ENCODE measurements at places on chromosomes 4 and X.

DNA sequence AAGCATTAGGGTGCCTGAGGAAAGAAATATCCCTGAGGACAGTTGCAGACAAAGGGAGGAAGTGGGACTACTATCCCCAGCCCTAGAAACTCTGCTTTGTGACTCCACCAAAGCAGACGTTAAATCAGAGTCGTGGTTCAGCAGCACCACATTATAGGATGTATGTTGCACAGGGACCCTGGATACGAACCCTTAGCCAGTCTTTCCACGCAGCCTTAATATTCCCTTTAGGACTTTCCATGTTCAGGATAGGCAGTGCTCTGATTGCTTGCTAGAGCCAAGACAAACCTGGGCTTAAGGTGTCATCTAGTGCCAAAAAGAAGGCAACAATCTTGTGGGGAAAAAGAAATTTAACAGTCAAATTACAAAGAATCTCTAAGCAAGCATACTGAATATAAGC lies 62.6 kb downstream of the MAD2L1 start:
- no peak for DNase-seq

- peak; percentile 30 for DNase-seq
Observed at GRCh38 chr4:76430519-76431388, 4.3 kb upstream of the SHROOM3 start.

- DNase-seq = no peak
Observed at GRCh38 chr4:11471618-11472017, 42.9 kb upstream of the HS3ST1 start.

DNA sequence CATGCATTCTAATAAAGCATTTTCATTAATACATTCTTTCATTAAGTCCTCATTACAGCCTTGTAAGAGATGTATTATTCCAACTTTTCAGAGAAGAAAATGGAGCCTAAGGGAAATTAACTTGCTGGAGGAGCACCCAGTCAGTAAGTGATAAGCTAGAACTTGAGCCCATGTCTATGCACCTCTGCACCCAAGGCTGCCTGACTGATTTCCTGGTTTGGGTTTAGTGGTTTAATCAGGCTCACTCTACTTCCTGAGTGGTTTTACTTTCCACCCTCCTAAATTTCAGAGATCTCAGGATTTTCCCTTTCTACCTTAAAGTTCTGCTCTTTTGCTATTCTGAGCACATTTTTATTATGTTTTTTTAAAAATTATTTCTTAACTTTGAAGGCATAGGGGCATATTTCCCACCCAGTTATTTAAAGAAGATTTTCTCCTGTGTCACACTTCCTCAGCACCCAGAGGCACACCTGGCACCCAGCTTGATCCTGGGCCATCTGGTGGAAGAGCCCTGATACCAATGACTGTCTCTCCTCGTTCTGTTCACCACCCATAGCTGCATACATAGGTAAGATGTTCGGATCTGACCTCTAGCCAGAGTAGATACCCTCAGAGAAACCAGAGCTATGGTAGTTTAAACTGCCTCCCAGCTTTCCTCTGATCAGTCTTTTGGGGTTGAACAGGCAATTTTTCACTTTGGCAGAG lies 10.4 kb downstream of the CORIN start:
- DNase-seq = no peak

GRCh38 chrX:119516157-119516702 lies 48.0 kb downstream of the SLC25A5 start:
- DNase-seq = peak; percentile 36
